ENCODE measurements at places on chromosomes 1 and 21. TPM values are rescaled to one million over a fixed set of nuclear protein-coding genes. Genes with fewer than 3 reads are reported as not detected.

Gene DESI2
- total RNA-seq, result 154 TPM

Gene CTNNBIP1
- total RNA-seq, result 38.5 TPM

Gene NPHS2
- total RNA-seq, result not detected

Gene ZBTB7B
- 26.3 TPM for total RNA-seq

Gene SLC30A10
- total RNA-seq, result not detected

Gene DPT
- not detected for total RNA-seq

Gene LRRC53
- total RNA-seq, result not detected

Gene PCP4L1
- not detected for total RNA-seq

Gene AGT
- total RNA-seq, result not detected

Gene CHRNB2
- under 0.01 TPM for total RNA-seq

Gene S100A1
- not detected for total RNA-seq

Gene S100A14
- 362 TPM for total RNA-seq

Gene NFIA
- total RNA-seq, result 2.4 TPM

Gene CFH
- total RNA-seq, result 0.39 TPM

Gene ORC1
- total RNA-seq, result 2.6 TPM

Gene RGS18
- total RNA-seq, result not detected

Gene PTPRC
- not detected for total RNA-seq

Gene CRTC2
- total RNA-seq, result 15.3 TPM

Gene SMIM1
- total RNA-seq, result 4.7 TPM

Gene ST6GALNAC3
- 42.8 TPM for total RNA-seq

Gene FGGY
- 17.6 TPM for total RNA-seq

All from placental epithelial cell (primary cell).